IPS DF 6.9 (cell line): ENCODE measurements at places on chromosomes 16 and 17.

DNA sequence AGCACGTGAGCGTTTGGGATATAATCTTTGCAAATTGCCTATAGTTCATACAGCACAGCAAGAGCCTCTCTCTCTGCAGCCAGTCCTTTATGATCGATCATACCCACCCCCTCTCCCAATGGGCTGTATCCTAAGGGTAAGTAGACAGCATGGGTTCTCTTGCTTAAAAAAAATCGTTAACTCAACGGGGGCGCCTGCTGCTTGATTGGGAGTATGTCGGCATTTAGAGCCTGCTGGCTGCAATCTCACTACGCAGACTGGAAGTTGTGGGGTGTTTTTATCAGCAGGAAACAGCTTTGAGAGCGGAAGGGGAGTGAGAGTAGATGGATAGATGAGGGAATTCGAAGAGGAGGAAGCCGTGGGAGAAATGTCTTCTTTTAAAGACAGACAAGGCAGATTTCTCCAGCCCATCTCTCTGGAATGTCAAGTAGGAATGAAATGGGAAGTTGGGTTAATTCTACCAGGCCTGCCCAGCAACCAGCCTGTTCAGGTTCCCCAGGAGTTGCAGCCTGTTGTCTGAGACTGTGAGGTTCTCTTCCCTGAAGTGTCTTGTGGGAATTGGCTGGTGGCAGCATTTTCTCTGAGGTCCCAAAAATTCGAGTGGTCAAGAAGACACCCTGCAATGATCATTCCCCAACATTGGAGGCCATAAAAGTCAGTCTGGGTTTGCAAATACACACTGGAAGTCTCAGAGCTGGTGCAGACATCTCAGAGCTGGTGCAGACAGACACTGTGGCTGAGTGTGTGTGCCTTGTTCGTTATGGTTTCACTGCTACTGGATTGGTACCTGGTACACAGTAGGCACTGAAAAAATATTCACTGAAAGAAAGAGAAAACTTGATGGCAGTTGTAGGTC lies 65.6 kb downstream of the PRKCB start:
- DNase-seq, result no peak

DNA sequence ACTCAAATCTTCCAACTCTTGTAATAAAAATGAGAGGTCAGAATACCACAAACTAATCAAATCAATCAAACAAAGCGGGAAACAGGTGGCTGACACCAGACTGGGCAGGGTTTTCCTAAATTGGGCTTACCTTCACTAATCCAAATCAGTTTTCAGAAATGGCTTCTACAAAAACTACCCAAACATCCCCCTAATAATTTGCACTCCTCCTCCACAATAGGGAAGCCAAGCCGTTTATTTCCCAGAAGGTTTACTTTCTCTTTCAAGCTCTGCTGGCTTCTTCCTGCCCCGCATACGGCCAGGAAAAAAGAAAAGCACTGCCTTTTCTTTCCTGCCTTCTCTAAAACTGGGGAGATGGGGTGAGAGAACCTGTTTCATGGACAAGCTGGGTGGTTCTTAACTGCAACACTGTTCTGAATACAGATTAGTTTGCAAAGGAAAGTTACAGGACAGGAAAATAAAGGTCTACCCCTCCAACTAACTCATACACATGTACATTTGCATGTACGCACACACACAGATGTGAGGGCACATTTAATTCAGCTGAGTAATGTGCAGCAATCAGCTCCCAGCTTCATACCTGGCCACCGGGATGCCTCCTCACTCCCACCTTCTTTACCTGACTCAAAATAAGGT lies 9.2 kb downstream of the STAT3 start:
- no peak for DNase-seq

GRCh38 chr17:70379945-70380344 lies 210.6 kb downstream of the KCNJ2 start:
- DNase-seq, result no peak

GRCh38 chr17:17668775-17669579 lies 12.3 kb upstream of the RAI1 start:
- no peak for DNase-seq

GRCh38 chr16:10937068-10937859 lies 5.0 kb downstream of the DEXI start:
- DNase-seq, result no peak

DNA sequence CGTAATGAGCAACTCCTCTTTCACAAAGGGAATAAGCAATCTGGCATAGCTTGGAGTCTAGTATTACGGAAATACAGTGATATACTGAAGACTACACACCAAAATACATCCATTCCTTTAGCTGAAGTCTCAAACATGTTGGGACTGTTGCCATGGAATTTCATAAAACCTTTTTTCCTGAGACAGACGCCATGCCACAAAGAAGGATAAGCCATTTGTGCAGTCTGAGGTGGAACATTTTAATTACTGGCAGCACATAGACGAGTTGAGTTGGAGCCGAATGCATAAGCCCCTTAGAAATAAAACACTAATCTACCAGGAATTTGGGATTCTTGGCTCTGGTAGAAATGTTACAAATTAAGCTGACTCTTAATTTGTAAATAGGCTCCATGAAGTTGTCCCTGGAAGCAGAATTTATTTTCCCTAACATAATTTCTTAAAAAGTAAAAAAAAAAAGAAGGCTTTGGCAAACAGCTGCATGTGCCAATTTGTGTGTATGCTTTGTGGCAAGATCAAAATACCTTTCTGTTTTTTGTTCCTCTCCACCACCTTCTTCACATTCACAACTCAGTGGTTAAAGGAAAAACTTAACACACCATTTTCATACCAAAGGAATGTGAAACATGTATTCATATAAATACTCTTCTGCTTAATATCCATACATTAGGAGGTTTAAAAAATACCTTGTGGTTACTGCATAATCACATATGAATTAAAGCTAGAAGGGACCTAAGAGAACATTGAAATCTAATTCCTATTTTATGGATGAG lies 25.5 kb downstream of the GRB7 start:
- no peak for DNase-seq

DNA sequence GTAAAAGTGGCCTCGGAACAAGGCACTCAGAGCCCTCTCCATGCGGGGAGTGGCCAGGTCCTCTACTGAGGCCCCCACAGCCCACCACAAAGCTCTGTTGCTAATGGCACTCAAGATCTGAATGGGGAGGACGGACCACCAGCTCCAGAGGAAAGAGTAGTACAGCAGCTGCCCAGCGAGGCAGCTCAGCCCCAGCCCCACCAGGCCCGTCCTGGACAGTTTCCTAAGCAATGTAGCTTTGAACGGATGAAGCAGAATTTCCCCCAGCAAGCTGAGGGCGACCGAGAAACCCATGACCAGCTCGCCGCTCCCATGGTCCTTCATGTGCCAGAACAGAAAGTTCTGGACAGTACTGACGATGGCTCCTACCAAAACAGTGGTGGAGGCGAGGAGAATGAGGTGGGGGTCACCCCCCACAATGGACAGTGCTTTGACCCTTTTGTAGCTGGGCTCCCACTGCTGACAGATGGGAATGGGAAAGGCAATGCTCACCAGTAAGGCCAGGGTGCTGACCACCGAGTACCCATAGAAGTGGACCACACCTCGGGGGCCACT lies 1.5 kb downstream of the MFSD6L start:
- DNase-seq, result no peak

GRCh38 chr17:21036361-21036881 lies 6.4 kb downstream of the USP22 start:
- DNase-seq, result no peak
